Suprapubic skin (tissue), 4 donors: ENCODE measurements at places on chromosomes 11 and 22.

DNA sequence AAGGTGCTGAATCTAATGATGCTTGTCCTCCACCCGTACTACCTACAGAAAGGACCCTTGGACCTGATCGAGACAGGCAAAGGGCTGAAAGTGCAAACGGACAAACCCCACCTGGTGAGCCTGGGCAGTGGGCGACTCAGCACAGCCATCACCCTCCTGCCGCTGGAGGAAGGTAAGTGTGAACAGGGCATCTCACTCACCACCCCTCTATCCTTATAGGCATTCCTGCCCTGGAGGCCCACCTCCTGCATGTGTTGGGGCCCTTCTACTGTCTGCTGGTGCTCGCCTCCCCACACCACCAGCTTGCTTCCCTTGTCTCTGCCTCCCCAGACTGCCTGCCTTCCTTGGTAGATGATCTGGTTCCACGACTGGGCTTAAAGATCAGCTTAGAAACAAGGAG, 7.1 kb downstream of the PHLDB1 start:
- DNase-seq: peak; percentile 38
- peaks cover 53% of the 10 kb centered on the region for H3K4me1 ChIP-seq
- no peak overlapping the region for H3K27ac ChIP-seq
- H3K4me3 ChIP-seq: no peak overlapping the region
- H3K36me3 ChIP-seq: peaks cover 25% of the 10 kb centered on the region

DNA sequence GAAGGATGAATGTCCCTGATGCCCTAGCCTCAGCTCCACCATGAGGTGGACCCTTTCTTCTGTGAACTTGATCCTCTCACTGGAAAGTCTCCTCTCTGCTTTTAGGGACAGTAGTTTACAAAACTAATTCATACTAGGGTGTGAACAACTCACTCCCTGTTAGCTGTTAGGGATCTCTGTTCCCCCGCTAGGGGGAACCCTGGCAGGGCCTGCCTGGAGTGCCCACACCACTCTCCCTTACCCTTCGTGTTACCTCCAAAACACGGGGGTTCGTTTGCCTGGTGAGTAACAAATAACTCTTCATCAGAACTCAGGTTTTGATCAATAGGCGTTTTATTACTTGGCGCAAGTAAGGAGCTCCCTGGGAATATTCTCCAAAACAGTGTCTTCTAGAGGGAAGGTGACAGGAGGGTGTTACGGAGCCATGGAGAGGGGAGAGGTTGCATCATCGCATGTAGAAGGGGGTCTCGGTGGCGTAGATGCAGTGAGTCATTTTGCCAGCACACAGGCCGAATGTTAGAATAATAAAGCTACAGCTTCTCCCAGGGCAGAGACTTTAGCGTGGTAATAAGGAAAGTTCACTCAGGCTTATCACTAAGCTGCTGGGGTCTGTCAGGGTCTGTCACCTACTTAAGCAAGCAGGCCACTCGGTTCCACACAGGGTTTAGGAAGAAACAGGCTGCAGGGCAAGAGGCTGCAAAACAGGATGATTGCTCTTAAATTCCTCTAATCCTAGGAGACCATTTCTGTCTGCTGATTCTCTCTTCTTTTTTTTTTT, 45.8 kb downstream of the C11orf96 start:
- no peak for DNase-seq
- peaks cover 30% of the 10 kb centered on the region for H3K4me1 ChIP-seq
- no peaks in the 10 kb centered on the region for H3K36me3 ChIP-seq
- no peak overlapping the region for H3K4me3 ChIP-seq
- H3K27me3 ChIP-seq: peaks cover under 1% of the 10 kb centered on the region
- H3K27ac ChIP-seq: peak overlapping the region; percentile 33

DNA sequence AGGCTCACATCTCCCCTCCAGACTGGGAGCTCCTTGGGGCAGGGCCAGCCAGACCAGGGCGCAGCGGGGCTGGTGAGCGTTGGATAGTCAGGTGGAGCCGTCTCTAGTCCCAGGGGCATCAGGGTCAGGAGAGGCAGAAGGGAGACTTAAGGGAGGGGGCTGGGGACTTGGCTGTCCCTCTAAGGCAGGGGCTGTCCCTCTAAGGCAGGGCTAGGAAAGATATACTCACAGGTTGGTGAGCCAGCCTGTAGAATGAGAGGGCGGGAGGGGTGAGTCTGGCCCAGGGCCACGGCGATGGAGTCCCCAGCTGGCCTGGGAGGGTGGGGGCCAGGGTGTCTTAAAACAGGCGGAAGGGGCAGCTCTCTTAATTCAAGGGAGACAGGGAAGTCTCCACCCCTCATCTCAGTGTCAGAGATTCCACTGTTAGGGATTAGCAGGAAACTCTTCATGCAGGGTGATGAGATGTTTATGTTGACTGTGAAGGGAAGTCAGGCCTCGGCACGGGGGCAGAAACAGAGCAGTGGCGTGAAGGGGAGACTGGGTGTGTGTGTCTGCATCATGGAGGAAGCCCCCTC, 11.3 kb downstream of the P2RY2 start:
- H3K27ac ChIP-seq: no peak overlapping the region
- peak; percentile 71 for DNase-seq
- no peak overlapping the region for H3K4me3 ChIP-seq

- no peaks in the 10 kb centered on the region for H3K27me3 ChIP-seq
- no peaks in the 10 kb centered on the region for H3K4me1 ChIP-seq
- H3K27ac ChIP-seq: no peak overlapping the region
- no peak overlapping the region for H3K4me3 ChIP-seq
- DNase-seq: no peak
Measured at GRCh38 chr11:41522391-41522790, 62.9 kb upstream of the LRRC4C start.

GRCh38 chr11:10139143-10139542, 154.9 kb downstream of the SBF2 start:
- no peak for DNase-seq
- peaks cover 8% of the 10 kb centered on the region for H3K4me1 ChIP-seq
- no peak overlapping the region for H3K27ac ChIP-seq
- no peaks in the 10 kb centered on the region for H3K36me3 ChIP-seq
- no peak overlapping the region for H3K4me3 ChIP-seq

- no peaks in the 10 kb centered on the region for H3K36me3 ChIP-seq
- no peak for DNase-seq
- no peaks in the 10 kb centered on the region for H3K4me1 ChIP-seq
- H3K27me3 ChIP-seq: peaks cover 3% of the 10 kb centered on the region
Measured at GRCh38 chr11:62273789-62274275, 3.9 kb downstream of the SCGB2A2 start.

DNA sequence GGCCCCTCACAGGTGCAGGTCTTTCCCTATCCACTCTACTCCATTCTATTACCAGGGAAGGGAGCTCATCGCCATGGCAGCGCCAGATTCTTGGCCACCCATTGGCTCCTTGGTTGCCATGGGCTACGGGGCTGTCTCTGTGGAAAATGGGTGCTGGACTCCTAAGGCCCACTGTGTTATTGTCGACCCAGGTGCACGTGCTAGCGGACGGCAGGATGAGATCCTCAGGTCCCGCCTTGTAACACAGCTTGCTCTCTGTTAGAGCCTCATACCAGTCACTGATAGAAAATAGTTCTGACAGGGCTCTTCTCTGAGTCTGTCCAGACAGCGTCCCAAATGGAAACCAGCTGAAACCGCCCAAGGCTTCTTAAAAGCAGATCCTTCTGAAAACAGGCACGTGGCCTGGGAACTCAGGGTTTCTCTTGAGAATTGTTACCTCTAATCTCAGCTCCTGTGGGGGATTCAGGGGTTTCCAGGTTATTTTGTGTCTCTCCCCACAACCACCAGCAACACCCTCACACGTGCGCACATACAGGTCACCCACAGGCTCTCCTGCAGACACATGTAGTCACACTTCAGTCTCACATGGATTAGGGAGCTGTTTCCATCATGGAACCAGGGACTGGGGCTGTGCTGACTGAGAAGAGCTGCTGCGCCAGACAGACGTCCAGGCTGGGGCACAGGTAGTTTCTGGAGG, 1.5 kb downstream of the TUB start:
- H3K27ac ChIP-seq: no peak overlapping the region
- peaks cover 6% of the 10 kb centered on the region for H3K27me3 ChIP-seq
- no peak for DNase-seq
- peak overlapping the region; percentile 71 for H3K4me3 ChIP-seq

GRCh38 chr11:125935618-125936199, 10.1 kb upstream of the VSIG10L2 start:
- DNase-seq: no peak
- H3K27me3 ChIP-seq: no peaks in the 10 kb centered on the region
- H3K36me3 ChIP-seq: no peaks in the 10 kb centered on the region
- peaks cover 24% of the 10 kb centered on the region for H3K4me1 ChIP-seq
- no peak overlapping the region for H3K27ac ChIP-seq

- no peaks in the 10 kb centered on the region for H3K27me3 ChIP-seq
- peaks cover 18% of the 10 kb centered on the region for H3K4me1 ChIP-seq
- H3K36me3 ChIP-seq: no peaks in the 10 kb centered on the region
- DNase-seq: no peak
- H3K4me3 ChIP-seq: no peak overlapping the region
Measured at GRCh38 chr11:128553662-128554362, 33.5 kb downstream of the ETS1 start.

- H3K36me3 ChIP-seq: peaks cover 53% of the 10 kb centered on the region
- DNase-seq: no peak
- peaks cover 32% of the 10 kb centered on the region for H3K4me1 ChIP-seq
- no peaks in the 10 kb centered on the region for H3K27me3 ChIP-seq
- no peak overlapping the region for H3K27ac ChIP-seq
- H3K4me3 ChIP-seq: no peak overlapping the region
Measured at GRCh38 chr11:65598258-65598699, 2.7 kb upstream of the KCNK7 start.

- no peak overlapping the region for H3K4me3 ChIP-seq
- no peak for DNase-seq
- H3K4me1 ChIP-seq: peaks cover 62% of the 10 kb centered on the region
- H3K36me3 ChIP-seq: peaks cover 4% of the 10 kb centered on the region
- no peaks in the 10 kb centered on the region for H3K27me3 ChIP-seq
Measured at GRCh38 chr22:37678372-37678771, 2.9 kb downstream of the LGALS1 start.
